ENCODE measurements at places on chromosomes 3 and 15.

GRCh38 chr15:90638963-90639362, 78.2 kb upstream of the BLM start:
- no peak for DNase-seq

DNA sequence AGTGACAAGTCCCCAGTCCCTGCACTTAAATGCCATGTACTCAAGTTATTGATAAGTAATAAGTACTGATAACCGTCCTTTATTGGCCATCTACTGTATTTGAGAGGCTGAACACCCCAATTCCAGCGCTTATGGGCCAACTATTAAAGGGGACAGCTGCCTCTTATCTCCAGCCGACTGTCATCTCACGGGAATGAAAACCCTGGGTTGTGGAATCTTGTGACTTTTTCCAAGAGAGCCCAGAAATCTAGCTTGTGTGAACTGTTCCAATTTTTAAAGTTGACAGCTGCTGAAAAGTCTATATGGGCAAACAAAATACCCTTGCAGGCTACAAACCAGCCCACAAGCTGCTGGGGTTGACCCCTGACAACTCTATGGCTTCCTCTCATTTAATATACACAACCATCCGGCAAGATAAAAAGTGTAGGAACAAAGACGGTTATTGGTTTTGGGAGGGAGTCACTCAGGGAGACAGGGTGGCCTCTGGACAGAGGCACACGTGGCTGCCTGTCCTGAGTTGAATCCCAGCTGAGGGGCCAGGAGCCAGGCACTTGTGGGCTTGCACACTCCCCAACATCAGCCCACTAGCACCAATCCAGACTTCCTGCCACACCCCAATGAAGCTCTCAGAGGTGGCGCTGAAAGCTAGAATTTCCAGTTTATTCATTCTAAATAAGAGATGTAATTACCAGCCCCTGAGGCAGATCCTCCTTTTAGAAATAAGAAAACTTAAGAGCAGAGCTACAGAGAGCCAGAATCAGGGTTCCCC, 16.2 kb downstream of the SPSB4 start:
- DNase-seq, result no peak

- DNase-seq, result no peak
These were observed 21.2 kb upstream of the LINGO1 start for GRCh38 chr15:77653832-77654480.

DNA sequence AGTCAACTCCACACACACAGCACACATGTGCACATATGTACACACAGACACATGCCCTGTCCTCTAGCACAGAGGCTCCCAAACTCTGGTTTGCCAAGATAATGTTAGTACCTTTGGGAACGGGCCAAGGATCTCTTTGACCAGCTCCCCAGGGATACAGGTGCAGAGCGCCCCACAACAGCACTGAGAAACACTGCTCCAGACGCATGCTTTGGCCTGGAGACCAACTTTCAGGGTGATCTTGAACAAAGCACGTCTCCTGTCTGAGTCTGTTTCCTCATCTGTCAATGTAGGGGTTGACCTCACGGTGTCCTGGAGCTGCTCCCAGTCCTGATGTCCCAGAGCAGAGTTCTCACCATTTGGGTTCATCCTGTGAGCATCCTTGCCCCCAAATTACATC, 15.9 kb upstream of the SKOR1 start:
- DNase-seq, result no peak

DNA sequence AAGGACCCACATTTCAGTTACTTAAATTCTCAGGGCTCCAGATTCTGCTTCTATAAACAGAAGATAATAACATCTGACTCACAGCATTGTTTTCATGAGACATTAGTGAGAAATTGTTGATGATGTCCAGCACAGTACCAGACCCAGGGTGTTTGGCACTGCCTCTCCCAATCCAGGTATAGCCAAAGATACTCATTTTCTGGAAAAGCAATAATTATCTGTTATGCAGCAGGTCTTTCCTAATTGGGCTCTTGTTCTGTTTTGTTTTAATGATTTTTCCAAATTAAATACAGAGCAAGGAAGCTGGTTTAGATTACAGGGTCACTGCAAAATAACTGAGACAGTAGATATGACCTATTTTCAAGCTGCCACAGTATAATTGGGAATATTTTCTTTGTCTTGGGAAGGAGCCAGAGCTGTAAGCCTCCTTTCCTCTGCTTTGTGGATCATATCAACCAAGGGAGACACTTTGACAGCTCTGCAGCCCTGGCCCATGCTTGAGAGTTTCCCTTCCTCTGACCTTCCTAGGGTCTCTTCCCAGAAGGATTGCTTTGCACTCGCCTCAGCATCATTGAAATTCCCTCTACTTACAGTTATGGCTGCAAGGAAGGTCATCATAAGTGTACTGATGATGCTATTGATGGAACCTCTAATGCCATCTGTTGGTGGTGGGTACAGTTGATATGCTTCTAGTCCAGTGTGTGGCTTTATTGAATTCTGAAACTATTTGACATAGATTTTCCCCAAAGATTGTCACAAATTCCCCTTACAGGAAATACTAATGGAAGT, 522.4 kb upstream of the ADAMTS9 start:
- no peak for DNase-seq

DNA sequence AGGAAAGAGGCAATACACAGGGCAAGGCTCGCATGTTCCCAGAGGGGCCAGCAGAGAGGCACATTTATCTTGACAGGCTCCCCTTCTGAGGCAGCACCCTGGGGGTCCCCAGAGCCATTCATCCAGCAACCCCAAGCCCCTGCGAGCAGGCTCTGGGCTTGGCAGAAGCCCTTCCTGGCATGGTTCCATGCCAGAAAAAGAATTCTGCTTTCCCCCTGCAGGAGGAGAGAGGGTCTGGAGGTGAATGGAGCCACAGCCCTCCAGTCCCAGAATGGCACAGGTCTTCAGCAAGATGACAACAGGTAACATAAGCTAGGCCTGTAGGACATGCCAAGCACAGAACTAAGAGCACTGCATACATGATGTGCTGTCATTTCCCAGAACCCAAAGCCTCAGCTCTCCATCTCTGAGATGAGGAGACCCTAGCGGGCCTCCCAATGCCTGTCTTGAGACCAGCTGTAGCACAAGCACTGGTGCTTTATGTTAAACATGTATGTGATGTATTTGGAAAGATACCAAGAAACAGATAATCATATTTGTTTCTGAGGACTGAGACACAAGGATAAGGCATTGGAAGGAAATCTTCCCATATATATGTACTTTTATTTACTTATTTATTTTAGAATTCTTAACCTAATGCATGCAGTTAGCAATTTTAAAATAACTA, 121.6 kb downstream of the ALDH1A2 start:
- DNase-seq, result no peak

GRCh38 chr3:17846466-17846865, 104.0 kb upstream of the TBC1D5 start:
- no peak for DNase-seq

Measured in OCI-LY7 (cell line).